Activated CD4-positive, CD25-positive, alpha-beta regulatory T cell (primary cell): ENCODE measurements at places on chromosomes 5 and 9.

DNA sequence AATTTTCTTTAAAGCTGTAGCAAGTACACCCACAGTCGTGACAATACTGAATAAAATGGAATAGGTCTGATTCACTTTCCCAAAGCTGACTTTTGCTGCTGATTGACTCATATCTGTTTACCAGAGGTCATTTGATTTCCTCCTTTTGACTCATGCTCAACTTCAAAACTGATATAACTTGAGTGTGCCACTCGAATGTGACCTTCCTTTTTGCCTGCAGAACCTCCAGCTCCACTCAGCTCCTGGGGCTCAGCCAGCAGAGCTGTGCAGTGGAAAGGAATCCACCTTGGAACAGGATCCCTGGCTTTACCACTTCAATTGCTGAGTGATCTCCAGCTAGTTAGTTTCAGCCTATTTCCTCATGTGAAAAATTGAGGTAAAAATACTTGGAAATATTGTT is 84.1 kb downstream of the FEM1C start:
- no peak for DNase-seq

- no peak for DNase-seq
Observed at GRCh38 chr9:69996967-69997366, 46.7 kb upstream of the MAMDC2 start.

GRCh38 chr5:443239-444151 is 519 bp downstream of the EXOC3 start:
- no peak for DNase-seq

- DNase-seq = no peak
Observed at GRCh38 chr9:30075451-30076199, 2308.8 kb upstream of the ACO1 start.

DNA sequence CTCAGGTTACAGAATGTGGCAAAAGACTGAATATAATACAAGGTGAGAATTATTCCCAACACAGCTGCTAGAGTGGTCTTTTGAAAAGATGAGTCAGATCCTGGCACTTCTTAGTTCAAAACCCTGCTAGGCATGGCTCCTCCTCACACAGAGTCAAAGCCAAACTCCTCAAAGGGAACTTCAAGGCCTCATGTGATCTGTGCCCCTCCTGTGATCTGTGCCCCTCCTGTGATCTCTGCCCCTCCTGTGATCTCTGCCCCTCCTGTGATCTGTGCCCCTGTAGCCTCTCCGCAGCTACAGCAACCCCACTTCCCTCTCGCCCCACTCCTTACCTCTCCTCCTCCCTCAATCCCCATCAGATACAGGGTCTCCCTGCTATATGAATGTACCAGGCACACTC is 525.5 kb upstream of the CCNG1 start:
- DNase-seq = no peak

DNA sequence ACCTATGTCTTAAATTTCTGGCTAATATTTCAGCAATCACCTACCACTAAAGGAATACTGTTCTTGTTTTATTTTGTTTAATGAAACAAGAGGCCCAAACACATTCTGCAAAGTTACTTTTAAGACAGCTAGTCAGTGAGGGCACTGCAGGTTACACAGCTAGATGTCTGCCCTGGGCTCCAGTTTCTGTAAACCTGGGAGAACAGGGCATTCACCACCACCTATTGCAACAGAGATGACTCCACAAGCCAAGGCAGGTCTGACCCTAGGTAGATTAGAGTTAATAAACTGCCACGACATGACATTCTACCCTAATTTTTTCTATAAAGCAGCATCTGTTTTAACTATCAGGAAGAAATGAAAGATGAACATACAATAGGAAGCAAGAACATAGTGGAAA is 90.8 kb downstream of the SLF1 start:
- no peak for DNase-seq
